DMS53 (cell line): ENCODE measurements at places on chromosomes 3 and 15.

GRCh38 chr3:110625201-110625747 is 446.3 kb upstream of the NECTIN3 start:
- no peak for DNase-seq

GRCh38 chr15:78131295-78132061 is at the start of gene CIB2:
CIB2 (minus strand) TSS chr15:78131445; CDS start chr15:78131215, 230 bp downstream.
- DNase-seq, result peak; percentile 77

- DNase-seq, result no peak
These were observed 32.4 kb upstream of the SNX4 start for GRCh38 chr3:125552401-125552800.

GRCh38 chr3:100231668-100232067 is 29.1 kb upstream of the TBC1D23 start:
- DNase-seq, result no peak

GRCh38 chr3:127698691-127699415 is 26.1 kb downstream of the ABTB1 start:
- no peak for DNase-seq

DNA sequence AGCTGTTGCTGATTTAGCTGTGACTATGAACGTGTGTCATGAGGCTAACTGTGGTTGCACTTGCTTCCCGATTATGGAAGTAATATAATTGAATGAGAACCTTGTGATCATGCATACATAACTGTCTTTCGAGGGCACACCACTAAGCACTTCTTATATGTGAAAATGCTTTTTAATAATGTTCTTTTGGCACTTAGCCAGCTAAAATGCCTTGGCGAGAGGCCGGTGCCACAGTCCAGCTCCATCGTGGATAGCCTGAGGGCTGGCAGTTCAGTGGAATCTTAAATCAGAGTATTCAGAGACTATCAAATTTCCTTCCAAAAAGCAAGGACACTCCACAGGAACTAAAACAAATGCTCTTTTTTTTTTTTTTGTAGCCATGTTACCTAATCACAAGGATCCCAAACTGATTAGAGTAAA is 161.6 kb upstream of the FRMD4B start:
- no peak for DNase-seq

DNA sequence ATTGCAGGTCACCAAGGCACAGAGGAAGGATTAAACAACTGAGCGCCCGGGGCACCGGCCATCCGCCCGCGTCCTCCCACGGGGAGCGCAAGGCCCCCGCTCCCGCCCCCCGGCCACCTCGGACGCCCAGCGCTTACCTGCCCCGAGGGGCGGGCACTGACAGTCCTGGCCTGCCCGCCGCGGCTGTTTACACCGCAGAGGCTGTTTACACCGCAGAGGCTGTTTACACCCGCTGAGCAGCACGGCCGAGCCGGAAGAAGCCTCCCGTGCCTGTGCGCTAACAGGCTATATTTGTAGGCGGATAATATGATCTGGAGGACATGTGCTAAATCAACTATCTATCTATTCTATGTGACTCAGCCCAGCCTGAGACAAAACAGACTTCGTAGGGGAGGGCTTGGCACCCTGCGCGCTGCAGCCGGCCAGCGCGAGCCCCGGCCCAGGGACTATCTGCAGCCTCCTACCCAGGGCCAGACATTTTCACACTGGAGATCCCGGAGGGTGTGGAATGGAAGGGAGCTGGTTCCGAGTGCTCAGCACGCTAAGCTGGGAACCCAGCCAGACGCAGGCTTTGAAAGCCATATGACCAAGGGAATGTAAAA is at the start of gene LRRC2:
Gene LRRC2 (minus strand): TSS at position 263 of the 602 bp plus-strand sequence. CDS start 14,711 bp downstream, outside the sequence.
- DNase-seq, result peak; percentile 64

DNA sequence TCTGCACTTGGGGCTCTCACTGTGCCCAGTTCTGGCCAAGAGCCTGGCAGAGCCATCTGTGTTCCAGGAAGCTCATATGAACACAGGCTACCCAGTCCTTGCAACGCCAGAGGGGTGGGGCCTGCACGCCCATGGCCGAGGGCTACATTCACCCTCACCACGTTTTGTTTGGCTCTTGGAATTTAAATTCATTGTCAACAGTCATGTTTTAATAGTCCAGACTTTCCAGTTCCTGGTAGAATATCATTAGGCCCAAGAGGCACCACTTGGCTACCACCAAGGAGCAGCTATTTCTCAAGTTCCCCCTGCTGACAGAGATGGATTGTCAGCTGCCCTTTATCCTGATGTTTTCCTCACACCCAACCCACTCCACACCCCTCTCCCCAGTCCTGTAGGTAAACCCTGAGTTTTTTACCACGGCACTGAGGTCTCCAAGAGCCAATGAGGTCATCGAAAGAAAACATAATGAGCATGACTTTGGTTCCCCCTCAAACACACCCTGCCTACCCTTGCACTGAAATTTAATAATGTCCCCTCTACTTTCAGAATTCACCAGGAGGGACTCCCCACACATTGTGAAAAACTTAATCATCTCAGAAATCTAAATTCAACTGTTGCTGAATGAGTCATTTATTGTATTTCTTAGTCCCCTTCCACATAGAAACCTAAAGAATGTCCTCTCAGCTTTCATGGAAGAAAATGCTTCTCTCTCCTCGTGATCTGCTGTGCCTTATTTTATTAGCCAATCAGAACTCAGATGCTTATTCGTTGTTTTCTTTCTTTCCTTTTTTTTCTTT is 125.1 kb downstream of the SHQ1 start:
- no peak for DNase-seq

DNA sequence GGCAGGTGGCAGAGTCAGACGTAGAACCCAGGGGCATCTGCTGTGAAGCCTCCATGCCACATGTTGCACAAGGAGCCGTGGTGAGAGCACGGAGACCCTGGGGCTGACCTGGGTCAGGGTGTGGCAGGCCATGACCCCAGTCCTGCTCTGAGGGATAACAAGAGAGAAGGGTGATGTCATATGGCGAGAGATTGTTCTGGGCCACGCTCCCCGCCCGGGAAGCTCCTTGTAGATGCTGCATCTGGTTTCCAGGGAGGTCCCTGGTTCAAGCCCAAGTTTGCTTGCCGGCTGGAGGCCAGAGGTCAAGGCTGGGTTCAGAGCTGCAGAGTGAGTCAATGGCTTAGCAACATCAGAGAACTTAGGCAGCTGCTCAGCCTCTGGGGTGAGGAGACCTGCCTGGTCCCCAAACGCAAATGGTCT is 17.3 kb downstream of the FGD5 start:
- no peak for DNase-seq

GRCh38 chr3:30492322-30493192 is 113.8 kb upstream of the TGFBR2 start:
- no peak for DNase-seq

GRCh38 chr15:34729886-34730285 is 24.9 kb downstream of the GJD2 start:
- no peak for DNase-seq

GRCh38 chr3:8482960-8483665 is 18.5 kb upstream of the LMCD1 start:
- DNase-seq, result peak; percentile 45

- no peak for DNase-seq
These were observed 552.1 kb downstream of the PYDC2 start for GRCh38 chr3:192013110-192013509.

GRCh38 chr3:10192953-10193691 is 28.4 kb downstream of the IRAK2 start:
- DNase-seq, result peak; percentile 64
